ENCODE measurements at places on chromosomes 4 and X.

- DNase-seq: no peak
These were observed 1.8 kb downstream of the PRSS12 start for GRCh38 chr4:118350961-118351360.

GRCh38 chr4:56937262-56937661 lies 29.6 kb downstream of the REST start:
- DNase-seq: no peak

- DNase-seq: no peak
These were observed 32.3 kb downstream of the STPG2 start for GRCh38 chr4:98110929-98111328.

DNA sequence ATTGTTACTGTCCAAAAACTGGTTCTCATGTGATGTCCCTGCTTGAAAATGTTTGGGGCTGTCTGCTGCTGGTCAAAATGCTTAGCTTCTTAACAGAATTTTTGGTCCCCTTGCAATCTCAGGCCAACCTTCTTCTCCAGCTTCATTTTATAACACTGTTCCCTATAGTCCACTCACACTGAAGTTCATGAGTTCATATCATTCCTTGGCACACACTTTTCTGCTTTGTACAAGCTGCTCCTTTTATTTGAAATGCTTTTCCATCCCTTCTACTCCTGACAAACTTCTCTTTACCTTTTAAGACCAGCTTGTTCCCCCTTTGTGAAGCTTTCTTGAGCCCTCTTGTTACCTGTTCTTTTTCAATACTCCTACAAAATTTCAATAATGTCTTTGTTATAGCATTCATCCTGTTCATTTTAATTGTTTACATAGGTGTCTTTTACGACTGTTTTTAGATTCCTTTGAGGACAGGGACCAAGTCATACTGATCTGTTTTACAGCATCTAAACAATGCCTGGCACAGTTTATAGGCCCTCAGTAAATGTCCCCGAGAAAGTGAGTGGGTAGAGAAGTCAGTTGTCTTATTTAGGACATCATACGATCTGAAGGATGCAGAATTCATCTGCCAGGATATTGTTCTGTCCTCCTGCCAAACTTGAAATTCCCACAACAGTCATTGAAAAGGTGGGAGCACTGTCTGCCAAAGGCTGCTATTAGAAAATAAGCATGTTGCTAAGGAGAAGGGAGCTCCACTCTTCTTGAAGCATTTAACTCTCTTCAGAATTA lies 134.4 kb upstream of the BMPR1B start:
- DNase-seq: no peak

DNA sequence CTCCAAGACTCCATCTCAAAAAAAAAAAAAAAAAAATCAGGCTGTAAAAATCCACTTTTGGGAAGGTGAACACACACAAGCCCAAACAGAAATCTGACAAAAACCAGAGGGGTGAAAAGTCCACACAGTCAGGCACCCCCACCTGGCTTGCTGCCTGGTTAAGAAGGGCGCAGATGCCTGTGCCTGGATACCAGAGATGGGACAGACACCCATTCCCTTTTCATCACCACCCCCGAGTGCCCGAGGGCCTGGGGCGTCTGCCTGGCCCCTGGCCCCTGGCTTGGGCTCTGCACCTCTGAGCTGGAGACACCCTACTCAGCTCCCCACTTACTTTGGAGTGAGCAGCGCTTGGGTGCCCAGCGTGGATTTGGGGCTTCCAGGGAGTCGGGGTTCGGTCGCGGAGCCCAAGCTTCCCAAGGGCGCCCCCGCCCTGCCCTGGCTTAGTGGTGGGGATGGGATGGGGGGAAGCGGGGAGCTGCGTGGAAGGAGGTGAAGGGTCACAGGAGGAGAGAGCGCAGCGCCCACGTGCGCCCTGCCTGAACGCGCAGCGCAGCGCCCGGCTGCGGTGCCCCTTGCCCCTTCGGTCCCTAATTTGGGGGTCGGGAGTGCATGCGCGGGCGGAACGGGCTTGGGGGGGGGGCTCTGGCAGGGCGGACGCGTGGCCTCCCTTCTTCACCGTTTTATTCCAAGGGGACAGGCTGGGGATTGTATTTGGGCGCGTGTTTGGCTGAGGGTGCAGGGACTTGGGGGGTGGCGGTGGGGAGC lies 11.3 kb downstream of the SHOX start:
- no peak for DNase-seq

DNA sequence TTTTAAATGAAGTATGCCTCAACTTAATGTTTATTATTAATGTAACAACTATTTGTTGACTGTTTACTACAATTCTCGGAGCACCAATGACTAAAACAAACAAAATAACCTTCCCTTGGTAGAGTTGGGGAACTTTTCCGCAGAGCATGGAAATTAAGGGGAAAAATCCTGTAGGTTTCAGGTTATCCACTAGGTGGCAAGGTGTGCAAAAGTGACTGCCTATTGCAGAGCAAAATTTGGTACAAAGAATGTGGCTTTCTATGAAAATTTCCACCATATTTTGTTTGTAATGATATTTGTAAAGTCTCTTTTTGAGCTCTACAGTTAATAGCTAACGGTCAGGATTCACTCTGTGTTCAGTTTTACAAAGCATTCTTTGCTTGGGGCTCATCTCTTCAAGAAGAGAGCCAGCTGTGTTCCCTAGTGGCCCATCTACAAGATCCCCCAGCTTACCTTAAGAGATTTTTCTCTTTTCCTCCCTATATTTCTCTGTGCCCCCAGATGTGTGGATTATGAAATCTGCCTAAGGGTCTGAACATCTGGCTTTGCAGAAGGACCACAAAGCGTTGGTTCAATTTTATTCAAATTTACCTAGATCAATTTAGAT lies 61.1 kb downstream of the FBXO8 start:
- DNase-seq: no peak

GRCh38 chr4:46820154-46820553 lies 88.9 kb downstream of the COX7B2 start:
- no peak for DNase-seq

- DNase-seq: no peak
These were observed 75.6 kb downstream of the FHIP1A start for GRCh38 chr4:151484396-151485102.

DNA sequence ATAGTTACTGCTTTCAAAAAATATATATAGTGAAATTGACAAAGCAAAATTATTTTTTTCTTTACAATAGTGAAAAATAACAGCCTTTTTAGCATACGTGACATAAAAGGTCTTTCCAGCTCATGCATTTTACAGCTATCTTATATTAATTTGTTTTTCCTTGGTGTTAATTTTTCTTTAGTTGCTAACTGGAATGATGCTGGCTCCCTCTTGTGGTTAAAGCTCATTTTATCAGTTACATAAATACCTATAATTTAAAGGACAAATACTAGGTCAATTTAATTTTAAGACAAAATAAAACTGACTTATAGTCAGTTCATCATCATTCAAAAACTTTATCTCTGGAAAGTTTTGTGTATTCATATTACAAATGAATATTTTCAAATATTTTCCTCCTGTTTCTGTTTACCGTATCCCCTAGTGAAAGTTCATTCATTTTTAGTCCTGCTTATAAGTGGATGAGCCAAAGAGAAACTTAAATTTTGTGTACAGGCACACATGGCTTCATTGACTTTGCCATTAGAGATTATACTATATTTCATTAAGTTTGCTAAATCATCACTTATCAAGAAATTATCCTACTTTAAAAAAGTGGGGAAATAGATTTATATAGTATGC lies 9.9 kb upstream of the ANAPC4 start:
- no peak for DNase-seq

DNA sequence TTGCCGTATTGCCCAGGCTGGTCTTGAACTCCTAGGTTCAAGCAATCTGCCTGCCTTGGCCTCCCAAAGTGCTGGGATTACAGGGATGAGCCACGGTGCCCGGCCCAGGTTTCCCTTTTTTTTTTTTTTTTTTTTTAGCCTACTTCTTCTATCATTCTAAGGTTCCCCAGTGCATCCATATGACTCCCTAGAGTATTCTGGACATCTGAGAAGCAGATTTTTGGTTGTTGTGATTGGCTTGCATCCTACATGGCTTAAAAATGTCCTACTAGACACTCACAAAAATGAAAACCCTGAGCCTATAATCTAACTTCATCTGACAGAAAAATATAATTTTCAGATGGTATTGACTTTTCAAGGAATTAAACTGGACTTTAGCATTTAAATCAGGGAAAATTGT lies 41.7 kb downstream of the SMIM14 start:
- no peak for DNase-seq

DNA sequence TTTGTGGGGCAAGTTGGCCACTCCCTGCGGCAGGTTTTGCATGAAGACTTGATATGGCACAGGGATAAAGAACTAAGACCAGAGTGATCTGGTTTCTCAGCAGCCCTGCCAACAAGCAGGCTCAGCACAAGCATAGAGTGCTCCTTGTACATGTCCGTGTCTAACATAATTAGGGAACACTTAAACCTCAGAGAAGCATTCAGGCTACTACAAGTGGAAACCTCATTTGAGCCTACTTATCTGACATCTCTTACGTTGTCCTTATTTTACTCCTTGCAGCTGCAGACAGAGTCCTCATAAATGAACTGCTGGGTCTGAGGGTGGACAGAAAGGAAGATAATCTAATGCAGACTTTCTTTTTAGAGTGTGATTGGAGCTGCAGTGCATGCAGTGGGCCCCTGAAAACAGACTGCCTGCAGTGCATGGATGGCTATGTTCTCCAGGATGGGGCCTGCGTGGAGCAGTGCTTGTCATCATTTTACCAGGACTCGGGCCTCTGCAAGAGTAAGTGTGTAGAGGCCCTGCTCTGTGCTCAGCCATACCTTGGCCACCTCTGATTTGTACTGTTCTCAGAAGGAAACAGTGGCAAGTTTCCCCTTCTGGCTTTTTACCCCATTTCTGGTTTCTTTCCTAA lies 179.1 kb upstream of the ANXA3 start:
- DNase-seq: no peak

GRCh38 chr4:69057620-69058409 lies 38.5 kb upstream of the UGT2B7 start:
- no peak for DNase-seq

GRCh38 chrX:74452199-74452481 lies 30.8 kb downstream of the SLC16A2 start:
- no peak for DNase-seq

- no peak for DNase-seq
These were observed 5.6 kb upstream of the ABLIM2 start for GRCh38 chr4:8164194-8164565.

DNA sequence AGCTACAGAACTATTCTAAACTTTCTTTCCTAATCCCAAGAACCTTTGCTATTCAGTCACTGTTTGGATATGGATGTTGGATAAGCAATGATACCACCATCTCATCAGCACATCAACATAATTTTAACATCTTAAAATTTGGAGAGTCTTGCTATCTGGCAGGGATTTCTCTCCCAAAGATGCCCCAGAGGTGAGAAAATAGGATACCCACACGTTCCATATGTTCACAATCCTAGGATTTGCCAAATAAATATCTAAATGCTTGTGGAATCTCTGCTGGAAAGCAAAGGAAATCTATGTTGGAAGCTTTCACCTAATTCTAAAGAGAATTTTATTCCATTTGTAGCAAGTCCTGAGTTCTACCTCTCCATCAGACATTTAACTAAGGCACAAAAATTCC lies 24.4 kb downstream of the SOWAHB start:
- no peak for DNase-seq
